ENCODE measurements at places on chromosomes 7 and 10.
A peak's percentile ranks its signal among the peaks of the same experiment; 100 is the strongest.

DNA sequence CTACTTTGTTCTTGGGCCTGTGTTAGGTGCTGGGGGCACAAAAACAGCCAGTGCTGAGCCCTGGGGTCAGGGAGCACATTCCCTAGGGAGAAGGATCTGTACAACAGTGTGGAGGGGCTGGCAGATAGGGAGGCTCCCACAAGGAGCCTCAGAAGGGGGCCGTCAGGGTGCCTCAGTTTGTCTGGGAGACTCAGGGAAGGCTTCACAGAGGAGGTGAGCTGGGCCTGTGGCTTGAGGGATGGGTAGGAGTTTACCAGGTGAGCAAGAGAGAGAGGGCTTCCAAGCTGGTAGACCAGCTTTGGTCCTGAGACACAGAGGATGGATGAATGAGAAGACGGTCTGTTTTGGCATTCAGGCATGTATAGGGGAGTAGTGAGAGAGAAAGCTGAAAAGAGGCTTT is 52.1 kb downstream of the CAMK1D start:
- DNase-seq: no peak

DNA sequence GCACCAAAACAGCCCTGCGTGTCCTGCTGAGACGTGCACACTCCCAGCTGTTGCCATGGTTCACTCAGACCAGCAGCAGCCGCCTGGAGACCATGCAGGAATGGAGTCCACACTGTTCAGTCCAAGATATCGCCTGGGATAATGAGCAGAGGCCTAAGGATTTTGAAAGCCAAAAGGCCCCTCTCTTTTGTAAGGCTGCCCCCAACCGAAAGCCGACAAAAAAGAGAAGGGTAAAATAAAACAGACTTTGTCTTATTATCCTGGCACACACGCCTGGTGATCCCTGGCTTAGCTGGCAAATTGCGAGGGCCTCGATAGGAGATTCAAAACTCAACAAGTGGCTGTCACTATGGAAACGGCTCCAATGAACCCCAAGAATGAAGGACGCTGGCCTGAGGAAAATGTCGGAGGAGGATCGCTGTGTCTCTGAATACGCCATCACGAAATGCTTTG is 263.6 kb downstream of the SKIDA1 start:
- no peak for DNase-seq

DNA sequence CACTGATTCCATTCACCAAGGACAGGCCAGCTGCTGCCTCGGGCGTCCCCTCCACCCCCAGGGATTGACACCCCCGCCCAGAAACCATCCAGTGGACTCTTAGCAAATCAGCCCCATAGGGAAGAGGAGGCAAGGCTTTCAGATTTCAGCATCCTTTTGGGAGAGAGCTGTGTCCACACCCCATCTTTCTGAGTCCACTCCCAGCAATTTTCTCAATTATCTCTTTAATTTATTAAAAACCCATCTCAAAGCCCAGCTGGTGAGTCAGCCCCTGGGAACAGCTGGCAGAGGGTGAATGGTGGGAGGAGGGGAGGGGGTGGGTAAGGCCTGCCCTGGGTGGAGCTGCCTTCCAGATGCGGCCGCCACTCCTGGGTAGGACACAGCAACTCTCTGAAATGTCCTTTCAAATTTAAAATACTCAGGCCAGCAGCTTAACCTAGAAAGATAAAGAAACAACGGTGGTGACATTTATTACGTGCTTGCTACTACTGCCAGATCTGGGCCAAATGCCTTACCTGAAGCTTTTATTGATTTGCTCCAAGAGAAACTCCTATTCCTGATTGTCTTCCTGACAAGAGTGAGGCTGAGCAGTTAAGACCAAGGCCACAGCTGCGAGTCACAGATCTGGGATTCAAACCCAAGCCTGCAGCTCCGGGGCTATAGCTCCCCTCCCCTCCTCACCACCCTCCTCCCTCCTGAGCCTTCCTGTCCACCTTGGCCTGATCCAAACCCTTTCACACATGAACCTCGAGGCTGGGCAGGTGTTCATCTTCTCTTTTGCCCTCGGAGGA is 120.4 kb downstream of the RGS10 start:
- DNase-seq: no peak

- no peak for DNase-seq
These were observed 161.1 kb downstream of the SEMA3E start for GRCh38 chr7:83487801-83488200.

GRCh38 chr10:114492351-114493037 is 88.2 kb upstream of the AFAP1L2 start:
- DNase-seq: no peak

DNA sequence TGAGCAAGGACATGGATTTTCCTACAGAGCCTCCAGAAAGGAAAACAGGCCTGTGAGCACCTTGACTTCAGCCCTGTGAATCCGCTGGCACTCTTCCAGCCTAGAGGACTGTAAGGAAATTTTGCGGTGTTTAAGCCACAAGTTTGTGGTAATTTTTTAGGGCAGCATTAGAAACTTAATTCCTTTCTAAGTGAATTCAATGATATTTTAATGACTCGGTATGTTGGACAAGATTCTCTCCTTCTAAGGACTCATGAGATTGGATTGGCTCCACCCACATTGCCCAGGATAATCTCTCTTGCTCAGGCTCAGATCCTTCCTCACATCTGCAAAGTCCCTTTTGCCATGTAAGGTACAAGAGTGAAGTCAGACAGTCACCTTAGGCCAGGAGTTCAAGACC is 4.5 kb downstream of the LYZL2 start:
- no peak for DNase-seq

DNA sequence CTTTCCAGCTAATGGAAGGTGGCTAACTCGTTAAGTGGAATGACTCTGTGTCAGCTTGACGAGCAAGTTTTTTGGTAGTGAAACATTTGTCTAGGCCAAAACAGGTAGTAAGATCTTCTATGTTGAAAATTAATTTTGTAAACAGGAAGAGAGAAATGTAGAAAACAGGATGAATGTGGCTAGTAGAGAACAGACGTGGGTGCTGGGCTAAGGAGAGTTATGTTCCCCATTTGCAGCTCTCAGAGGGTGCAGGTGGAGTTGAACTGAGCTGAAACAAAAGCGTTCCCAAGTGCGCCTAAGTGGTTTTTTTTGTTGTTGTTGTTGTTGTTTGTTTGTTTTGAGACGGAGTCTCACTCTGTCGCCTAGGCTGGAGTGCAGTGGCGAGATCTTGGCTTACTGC is 59.5 kb upstream of the SRPK2 start:
- DNase-seq: no peak

- no peak for DNase-seq
These were observed 437.5 kb downstream of the PLXNA4 start for GRCh38 chr7:132138817-132139216.

- no peak for DNase-seq
These were observed 18.8 kb upstream of the ARHGAP22 start for GRCh38 chr10:48623607-48624132.

DNA sequence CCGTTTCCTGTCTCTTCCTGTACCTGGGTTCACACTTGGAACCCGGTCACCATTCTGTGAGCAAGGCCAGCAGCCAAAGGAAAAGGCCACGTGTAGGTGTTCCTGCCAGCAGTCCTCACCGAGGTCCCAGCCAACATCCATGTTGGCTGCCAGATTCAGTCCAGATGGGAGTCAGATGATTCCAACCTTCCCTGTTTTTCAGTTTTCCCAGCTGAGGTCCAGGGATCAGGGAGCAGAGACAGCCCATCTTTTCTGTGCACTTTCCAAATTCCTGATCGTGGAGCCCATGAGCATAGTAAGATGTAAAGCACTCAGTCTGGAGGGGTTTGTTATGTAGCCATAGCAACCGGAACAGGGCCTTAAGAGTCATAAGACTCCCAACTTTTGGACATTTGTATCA is 3.9 kb upstream of the PVRIG start:
- peak; percentile 11 for DNase-seq

- DNase-seq: no peak
These were observed 52.9 kb downstream of the VIPR2 start for GRCh38 chr7:159091480-159092475.

GRCh38 chr10:132809232-132810140 is 23.5 kb upstream of the NKX6-2 start:
- no peak for DNase-seq

GRCh38 chr10:44259090-44259874 is 125.6 kb downstream of the CXCL12 start:
- DNase-seq: no peak

- DNase-seq: peak; percentile 56
These were observed 102.1 kb downstream of the RTKN2 start for GRCh38 chr10:62166331-62167131.

DNA sequence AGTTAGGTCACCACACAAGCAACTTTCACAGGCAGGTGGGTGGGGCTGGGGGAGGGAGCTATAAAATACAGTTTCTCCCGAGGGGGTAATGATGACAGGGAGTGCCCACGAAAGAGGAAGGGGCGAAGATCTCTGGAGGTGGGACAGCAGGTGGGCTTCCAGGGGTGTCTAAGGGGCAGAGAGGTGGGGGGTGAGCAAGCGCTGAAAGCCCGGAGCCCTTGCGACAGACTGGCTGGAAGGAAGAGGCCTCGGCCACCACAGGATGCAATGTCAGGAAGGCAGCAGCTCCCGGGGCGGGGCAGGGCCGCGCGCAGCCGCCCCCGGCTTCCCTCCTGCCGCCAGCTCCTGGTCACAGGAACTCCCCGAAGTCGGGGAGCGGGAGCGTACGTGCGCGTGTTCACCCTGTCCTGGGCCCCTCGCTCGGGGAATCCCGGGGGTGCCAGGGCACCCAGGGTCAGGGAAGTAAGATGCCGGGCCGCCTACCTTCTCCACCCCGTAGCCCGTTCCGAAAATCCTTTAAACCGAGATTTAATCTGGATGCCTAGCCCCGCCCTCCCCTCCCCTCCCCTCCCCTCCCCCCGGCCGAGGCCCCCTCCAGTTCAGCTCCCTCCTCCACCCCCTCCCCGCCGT is 105.2 kb upstream of the PPIF start:
- no peak for DNase-seq

DNA sequence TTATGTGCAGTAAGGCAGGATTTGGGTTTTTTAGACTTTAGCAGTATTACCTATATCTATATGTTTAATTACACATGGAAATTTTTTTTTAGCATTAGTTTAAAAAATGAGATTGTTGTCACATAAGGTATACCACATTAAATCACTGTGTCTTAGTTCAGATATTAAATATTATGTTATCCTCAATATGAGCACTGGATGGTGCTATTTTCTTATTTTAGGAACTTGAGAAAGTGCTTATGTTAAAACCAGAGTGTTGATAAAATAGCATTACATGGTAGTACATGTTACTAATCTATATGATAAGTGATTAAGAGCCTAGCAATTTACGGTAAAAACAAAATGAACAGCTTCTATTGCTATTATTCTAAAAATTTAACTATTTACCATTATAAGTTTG is 28.8 kb downstream of the MIOS start:
- no peak for DNase-seq

DNA sequence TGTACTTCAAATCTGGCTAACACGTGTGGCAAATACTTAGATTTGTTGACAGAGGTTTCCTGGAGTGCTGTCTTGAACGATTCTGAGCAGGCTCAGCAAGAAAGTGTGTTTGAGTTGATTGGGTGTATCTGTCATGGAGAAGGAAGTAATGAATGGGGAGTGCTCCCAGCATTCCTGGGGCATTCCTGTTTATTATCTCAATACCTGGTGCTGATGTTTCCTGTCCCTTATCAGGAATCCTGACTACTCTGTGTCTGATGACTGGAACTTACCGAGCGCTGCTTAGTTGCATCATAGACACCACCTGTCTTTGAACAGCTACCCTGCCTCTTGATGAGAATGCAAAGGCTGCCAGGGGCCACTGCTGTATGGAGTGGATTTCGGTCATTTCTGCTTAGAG is 41.0 kb upstream of the TMEM248 start:
- DNase-seq: no peak

DNA sequence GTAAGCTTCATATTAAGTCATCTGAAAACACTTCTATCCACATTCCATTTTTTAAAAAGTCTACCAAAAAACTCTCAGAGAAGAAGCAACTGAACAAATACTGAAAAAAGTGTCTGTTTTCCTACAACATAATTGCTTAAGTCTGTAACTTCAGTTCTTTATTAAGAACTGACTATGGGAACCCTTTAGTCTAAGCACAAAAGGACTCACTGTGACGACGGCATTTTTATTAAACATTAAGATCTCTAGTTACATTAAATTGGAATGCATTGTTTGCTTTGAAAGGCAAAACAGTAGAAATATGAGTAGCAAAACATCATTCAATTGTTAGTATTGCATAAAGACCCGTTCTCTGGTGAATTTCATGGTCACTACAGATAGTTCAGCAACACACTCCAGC is 5.8 kb upstream of the FAM3C start:
- DNase-seq: no peak

DNA sequence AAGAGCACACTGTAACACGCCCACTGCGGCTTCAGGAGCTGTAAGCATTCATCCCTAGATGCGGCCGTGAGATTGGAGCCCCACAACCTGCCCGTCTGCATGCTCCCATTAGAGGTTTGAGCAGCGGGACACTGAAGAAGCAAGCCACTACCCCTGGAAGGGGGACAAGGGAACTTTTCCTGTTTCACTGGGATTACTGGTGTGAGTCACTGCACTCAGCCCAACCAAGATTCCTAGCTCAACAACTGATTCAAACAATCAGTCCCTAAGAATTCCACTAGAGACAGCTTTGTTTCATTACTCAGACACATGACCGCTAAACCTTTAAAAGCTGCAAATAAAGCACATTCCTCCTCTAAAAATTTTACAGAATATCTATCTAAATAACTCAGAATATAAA is 69.8 kb downstream of the ORC5 start:
- DNase-seq: no peak

- peak; percentile 23 for DNase-seq
These were observed 97.9 kb upstream of the KLF14 start for GRCh38 chr7:130831817-130832481.

DNA sequence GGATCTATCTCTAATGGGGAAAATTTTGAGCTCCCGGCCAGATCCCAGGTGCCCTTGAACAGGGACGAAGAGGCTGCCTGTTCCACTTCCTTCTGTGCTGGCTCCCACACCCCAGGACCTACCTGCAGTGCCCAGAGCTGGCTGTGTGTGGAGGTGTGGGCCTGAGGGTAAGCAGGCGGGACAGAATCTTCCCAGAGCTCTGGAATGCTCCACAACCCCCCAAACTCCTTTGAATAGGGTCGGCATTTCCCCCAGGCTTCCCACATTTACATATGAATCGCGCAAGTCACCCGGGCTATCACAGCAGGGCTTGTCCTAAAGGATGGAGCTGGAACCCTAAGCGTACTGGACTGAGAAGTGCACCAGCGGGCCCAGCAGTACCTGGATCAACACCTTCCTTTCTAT is 95.9 kb downstream of the DNMBP start:
- DNase-seq: no peak

DNA sequence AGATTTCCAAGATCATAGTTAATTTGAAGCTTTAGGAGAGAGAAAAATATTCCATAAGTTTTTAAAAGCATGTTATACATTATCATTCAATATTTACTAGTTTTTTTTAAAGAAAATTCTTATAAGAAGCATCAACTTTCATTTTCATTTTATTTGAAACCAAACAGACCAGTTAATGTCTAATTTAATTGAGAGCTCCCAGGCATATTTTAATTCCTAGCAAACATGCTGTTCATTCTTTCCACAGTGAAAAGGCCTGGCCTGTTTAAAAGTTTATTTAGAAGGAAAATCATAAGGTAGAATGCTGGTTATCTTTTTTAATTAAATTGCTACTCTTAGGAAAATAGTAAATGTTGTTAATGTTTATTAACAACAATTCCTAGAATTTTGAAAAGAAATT is 324.4 kb downstream of the PCLO start:
- DNase-seq: no peak

GRCh38 chr7:138008588-138009349 is 6.9 kb upstream of the CREB3L2 start:
- no peak for DNase-seq
